Right forelimb (tissue), 1 donor: ENCODE measurements at places on chromosomes 7 and 10.

DNA sequence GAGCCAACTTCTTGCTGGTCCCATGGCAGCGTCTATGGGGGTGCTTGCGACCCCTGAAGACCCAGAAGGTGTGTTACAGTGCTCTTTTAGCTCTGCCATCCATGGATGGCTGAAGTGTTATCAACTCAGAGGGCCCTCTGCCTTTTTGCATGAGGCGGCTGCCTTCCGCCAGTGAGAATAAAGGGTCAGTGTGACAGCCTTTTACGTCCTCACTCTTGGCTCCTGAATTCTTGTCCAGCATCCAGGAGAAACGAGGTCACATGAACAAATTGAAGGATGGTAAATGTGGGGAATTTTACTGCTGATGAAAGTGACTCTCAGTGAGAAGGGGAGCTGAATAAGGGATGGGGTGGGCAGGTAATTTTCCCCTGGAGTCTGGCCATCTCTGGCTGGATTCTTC is 24.1 kb downstream of the SSMEM1 start:
- DNase-seq: no peak

- DNase-seq: no peak
Observed at GRCh38 chr7:23000597-23001360, 13.2 kb downstream of the HYCC1 start.

DNA sequence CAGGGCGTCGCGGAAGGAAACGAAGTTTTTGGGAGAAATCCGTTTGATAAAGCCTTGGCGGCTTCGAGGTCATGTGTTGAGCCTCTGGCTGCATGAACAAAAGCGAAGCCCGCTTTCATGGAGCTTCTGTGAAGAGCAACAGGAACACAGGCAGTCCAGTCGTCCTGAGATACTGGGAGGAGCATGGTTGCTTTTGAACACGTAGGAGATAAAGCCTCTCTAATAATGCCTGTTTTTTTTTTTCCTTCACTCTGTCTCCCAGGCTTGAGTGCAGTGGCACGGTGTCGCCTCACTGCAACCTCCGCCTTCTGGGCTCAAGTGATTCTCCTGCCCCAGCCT is 473 bp upstream of the ZNF32 start:
- no peak for DNase-seq

DNA sequence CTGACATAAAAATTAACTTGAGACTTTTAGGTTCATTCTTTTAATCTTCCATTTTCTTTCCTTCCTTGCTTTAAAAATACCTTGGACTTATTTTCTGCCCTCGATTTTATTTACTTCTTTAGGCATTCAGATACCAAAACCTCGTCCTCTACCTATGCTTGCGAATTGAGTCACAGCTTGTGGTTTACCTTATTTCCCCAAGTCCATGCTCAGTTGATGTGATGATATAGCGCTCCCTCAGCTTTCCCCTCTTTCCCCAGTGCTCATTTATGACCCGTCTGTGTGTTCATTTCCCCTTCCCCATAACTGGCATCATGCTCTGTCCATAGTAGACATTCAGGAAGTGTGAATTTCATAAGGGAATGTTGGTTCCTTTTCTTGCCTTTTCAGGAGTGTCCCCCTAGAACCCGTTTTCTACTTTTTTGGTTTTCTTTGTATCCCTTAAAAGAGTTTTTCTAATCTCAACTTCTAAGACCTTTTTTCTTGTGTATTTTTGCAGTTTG is 19.1 kb upstream of the PRKRIP1 start:
- no peak for DNase-seq

- DNase-seq: peak; percentile 59
Observed at GRCh38 chr7:74606101-74606908, 51.2 kb upstream of the GTF2I start.

GRCh38 chr7:157944051-157944450 is 607.2 kb downstream of the DNAJB6 start:
- no peak for DNase-seq

DNA sequence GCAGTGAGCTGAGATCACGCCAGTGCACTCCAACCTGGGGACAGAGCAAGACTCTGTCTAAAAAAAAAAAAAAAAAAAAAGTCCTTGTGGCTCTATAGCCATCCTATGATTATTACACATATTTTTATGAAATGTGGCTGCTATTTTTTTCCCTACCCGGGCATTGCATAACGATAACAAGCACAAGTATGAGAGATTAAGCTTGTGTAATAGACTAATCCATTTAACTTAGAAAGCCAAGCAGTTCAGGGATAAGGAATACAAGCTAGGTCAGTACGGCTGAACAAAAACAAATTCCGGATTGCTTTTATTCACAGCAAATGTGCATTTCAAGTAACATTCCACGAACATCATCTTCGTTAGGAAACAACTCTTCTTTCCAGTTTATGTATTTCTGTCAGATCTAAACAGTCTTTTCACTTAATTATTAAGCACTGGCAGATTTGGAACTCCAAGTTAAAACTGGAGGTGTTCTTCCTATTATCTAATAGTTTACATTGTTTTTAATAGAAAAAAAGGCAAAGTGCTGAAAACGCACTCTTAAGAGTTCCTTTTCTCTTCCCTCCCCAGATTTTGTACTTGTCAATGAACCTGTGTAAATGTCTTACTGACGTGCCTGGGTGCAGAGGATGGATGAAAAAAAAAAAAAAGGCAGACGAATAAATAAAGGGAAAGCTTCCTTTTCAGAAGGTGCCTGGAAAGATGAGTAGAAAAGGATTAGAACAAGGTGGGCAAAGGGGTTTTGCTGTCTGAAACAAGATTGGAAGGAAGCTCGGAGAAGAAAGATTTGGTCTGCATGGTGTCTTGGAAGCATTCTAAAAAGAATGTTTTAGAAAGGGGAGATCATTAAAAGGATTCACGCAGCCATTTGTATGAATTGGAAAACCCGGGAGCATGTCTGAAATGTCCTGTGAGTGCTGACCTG is 81.1 kb downstream of the PRTFDC1 start:
- no peak for DNase-seq

DNA sequence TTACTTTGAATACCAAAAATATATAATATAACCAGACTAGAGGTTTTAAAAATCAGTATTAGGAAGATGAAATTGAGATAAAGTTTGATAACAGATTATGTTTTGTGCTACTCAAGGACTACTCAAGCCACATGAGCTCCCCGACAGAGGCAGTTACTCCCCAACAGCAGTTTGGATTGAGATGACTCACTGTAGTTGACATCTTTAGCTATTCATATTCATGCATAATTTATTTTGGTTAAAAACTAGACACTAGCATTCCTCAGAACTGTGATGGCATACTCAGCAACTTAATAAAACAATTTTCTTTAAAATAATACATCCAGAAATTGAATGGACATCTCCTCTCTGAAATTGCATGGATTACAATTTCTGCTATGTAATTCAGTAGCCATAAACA is 19.6 kb downstream of the PCLO start:
- DNase-seq: no peak

- no peak for DNase-seq
Observed at GRCh38 chr7:55299273-55299967, 65.7 kb upstream of the LANCL2 start.

DNA sequence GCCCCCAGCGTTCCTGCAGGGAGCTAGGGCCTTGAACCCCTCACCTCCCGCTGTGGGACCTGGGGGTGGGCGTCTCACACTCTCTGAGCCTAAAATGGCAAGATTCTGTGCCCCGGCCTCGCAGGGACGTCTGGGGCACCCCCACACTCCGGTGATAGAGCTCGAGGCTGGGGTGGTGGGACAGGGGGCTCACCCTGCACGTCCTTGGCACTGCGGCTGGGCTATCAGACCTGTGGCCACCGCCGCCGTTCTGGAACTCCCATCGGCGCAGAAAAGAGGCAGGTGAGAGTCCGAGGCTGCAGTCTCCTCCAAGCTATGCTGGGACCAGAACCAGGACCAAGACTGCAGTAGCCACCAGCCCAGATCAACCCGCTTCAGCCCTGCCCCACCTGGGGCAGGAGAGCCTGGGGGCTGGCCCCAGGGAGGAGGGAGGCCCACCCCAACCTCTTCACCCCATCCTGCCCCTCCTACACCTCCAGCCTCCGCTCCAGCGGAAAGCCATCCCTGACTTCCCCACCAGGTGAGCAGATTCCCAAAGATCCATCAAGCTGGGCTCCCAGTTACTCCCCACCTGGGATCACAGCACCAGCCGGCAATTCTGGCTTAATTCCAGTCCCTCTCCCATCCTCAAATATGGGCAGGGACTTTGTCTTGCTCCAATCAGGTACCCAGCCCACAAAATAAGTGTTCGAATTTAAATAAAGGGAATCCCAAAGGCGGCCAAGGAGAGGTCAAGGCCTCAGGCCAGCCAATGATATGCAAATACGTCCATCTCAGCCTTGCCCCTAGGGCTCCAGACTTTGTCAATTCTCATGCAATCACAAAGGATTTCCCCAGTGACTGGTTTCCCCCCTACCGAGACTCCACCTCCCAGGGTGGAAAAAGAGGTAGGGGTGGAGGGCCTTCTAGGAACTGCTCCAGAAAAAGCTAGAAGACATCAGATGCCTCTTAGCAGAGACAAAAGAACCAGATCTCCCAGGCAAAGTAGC is 16.4 kb downstream of the TNRC18 start:
- DNase-seq: no peak

DNA sequence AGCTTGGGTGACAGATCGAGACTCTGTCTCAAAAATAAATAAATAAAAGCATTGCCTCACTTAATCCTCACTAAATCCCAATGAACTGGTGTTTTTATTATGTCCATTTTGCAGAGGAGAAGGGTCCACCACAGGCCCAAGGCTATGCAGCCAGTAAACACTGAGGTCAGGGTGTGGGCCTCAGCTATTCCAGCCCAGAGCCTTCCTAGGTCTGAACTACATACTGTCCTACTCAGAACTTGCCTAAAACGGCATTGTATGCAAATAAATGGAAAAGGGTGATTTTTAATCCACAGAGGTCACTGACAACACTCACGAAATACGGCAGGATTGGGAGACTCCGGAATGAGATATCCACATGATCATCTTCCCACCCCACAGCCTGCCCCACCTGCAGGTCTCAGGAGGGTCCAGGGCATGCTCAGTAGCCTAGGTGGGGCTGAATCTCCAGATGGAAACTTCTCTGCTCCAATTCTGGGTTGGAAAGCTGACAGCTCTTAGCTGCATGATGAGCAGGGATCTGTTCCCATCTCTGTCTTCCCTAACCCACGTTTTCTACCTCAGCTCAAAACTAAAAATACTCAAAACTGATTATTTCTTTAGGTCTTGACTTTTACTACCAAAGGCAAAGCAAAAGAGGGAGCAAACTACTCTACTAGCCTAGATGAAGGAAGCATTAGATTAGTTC is 121.0 kb downstream of the SORBS1 start:
- DNase-seq: no peak

- no peak for DNase-seq
Observed at GRCh38 chr7:134188311-134188710, 61.2 kb downstream of the LRGUK start.

- no peak for DNase-seq
Observed at GRCh38 chr7:159070431-159071148, 74.1 kb downstream of the VIPR2 start.

GRCh38 chr7:151291206-151291605 is 42.7 kb upstream of the SMARCD3 start:
- peak; percentile 23 for DNase-seq

DNA sequence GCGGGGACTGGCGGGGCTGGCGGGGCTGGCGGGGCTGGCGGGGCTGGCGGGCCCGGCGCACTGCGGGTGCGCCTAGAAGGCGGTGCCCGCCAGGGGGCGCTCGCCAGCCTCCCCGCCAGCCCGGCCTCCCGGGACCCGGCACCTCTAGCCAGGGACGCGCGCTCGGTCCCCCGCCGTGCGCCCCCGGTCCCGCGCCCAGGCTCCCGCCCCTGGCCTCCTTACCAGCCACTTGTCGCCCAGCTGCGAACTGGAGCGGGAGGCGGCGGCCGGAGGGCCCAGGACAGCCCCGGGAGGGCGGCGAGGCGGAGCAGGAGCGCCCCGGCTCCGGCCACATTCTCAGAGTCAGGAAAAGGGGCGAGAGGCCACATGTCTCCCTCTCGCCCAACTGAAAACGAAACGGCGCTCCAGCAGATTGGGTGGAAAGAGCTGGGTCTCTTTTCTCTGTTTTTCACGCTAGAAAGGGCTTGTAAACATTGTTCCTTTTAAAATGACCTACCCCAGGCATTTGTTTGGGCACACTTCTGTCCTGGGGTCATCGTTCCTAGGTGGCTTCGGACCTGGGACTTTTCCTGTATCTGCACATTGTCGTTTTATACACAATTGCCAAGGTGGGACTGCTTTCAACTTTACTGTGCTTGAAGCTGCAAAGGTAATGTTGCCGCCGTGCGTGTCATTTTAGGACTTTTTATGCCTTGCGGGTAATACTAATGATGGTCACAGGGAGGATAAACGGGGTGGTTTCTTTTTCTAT is 378 bp upstream of the PRKCQ start:
- DNase-seq: peak; percentile 86

- peak; percentile 65 for DNase-seq
Observed at GRCh38 chr10:323651-324293, 188.5 kb downstream of the ZMYND11 start.

- DNase-seq: no peak
Observed at GRCh38 chr7:157664871-157665633, 328.2 kb downstream of the DNAJB6 start.

DNA sequence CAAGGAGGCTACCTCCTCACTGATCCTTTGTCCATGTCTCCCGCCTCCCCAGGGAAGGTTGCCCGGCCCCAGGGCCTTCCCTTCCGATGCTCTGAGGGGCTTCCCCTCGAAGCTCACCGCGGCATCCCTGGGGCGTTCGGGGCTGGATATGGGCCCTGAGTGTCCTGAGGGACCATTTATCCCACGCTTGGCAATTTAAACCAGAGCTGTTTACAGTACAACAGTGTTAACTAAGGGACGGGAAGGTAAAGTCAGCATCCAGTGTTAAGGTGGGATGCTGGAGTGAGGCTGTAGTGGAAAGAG is 92.0 kb downstream of the TCERG1L start:
- DNase-seq: no peak

GRCh38 chr7:2066251-2066919 is 166.4 kb downstream of the MAD1L1 start:
- no peak for DNase-seq

DNA sequence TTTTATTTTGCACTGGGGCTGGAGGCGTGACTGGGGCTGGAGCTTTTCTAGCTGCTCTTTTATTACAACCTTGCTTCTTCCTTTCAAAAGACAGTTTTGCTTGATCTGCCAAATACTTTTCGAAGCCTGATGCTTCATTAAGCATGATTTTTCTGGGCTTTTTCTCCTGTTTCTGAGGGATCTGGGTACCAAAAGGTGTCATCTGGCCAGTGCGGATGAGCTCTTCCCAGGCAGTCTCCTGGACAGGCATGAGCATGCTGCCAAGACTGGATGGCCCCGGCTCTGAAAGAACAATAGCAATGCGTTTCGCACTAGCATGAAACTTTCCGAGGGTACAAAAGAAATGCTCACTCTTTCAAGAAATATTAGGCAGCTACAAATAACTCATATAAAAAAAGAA is 14.4 kb downstream of the ERCC6 start:
- DNase-seq: no peak
